ENCODE measurements at places on chromosomes 12 and 14.

DNA sequence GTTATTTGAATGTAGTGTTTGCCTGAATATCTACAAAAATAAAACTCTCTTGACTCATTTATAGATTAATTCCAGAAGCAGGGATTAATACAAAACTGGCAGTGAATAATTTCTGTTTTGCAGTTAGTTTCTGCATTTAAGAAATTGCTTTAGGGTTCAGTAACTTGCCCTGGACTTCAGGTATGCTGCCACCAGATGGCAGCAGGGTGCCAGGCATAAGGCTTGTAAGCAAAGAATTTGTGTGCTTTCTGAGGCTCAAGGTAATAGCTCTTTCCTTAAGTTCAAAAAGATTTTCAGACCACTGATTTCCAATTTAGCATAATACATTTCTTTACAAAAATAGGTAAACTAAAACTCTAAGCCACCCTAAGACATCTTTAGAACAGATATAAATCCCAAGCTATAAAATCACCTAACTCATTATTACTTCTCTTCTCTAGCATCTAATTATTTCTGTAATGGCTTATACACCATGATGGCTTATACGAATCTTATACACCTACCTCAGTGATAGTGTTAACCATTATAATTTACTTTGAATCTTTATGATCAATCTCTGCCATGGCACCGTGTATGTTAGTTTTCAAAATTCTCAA is 398.3 kb downstream of the APAF1 start:
- DNase-seq: peak; percentile 81

GRCh38 chr12:99450036-99450630 is 197.4 kb upstream of the GARIN6 start:
- DNase-seq: no peak

- no peak for DNase-seq
Observed at GRCh38 chr12:49456131-49456679, 82.6 kb upstream of the KCNH3 start.

DNA sequence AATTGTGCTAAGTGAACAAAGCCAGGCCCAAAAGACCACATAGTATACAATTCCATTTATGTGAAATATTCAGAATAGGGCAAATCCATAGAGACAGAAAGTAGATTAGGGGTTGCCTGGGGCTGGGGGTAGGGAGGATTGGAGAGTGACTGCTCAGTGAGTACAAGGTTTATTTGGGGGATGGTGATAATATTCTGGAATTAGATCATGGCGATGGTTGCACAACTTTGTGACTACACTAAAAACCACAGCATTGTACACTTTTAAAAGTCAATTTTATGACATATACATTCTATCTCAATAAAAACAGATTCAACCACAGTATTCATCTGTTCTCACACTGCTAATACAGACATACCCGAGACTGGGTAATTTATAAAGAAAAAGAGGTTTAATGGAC is 68.7 kb upstream of the MAP1LC3B2 start:
- DNase-seq: no peak

GRCh38 chr12:65525491-65526141 is 247.1 kb downstream of the MSRB3 start:
- DNase-seq: no peak

- no peak for DNase-seq
Observed at GRCh38 chr12:47751561-47751960, 7.1 kb downstream of the RAPGEF3 start.

- no peak for DNase-seq
Observed at GRCh38 chr14:68040633-68041369, 221.2 kb downstream of the RAD51B start.

GRCh38 chr12:114003286-114003685 is 37.2 kb upstream of the RBM19 start:
- no peak for DNase-seq

- no peak for DNase-seq
Observed at GRCh38 chr14:87847216-87847755, 145.7 kb downstream of the GALC start.

GRCh38 chr12:89962648-89963047 is 254.0 kb upstream of the ATP2B1 start:
- DNase-seq: no peak

DNA sequence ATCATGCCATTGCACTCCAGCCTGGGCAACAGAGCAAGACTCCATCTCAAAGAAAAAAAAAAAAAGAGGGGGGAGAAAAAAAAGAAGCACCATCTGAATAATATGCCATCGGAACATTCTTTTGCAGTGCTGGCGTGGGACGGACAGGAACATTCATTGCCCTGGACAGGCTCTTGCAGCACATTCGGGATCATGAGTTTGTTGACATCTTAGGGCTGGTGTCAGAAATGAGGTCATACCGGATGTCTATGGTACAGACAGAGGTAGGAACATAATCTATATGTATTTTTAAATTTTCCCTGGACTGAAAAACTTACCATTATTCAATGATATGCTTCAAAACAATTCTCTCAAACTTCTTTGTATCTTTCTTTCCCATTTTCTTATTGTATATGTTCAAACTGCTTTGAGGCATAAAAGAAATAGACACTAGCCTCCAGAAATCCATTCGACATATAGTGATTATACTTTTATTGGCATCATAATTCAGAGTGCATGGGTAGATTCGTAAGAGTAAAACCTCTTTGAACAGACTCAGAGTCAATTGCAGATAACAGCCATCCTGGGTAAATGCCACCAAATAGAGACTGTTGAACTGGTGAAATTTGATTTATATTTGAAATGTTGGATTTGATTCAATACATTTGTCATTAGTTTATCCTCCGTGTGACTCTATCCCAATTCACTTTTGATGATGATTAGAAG is 199.7 kb downstream of the EPS8 start:
- no peak for DNase-seq

DNA sequence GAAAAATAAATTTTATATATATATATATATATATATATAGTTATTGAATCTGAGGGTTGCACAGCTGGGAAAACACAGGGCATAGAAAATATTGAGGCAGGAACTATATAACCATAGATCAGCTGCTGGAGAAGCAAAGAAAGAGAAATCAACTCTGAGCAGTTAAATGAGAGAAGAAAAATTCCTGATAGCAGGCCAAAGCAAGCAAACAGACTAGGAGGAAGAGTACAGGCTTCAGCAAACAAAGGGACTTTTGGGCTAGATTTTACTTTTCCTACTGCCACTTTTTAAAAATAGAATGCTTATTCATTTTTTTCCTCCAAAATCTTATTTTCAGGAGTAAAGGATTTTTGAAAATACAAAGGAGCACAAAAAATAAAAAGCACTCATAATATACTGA is 216.0 kb upstream of the PRKD1 start:
- DNase-seq: no peak

- DNase-seq: peak; percentile 20
Observed at GRCh38 chr14:45253754-45254310, 830 bp upstream of the MIS18BP1 start.

- DNase-seq: no peak
Observed at GRCh38 chr14:59475709-59476108, 8.5 kb downstream of the L3HYPDH start.

DNA sequence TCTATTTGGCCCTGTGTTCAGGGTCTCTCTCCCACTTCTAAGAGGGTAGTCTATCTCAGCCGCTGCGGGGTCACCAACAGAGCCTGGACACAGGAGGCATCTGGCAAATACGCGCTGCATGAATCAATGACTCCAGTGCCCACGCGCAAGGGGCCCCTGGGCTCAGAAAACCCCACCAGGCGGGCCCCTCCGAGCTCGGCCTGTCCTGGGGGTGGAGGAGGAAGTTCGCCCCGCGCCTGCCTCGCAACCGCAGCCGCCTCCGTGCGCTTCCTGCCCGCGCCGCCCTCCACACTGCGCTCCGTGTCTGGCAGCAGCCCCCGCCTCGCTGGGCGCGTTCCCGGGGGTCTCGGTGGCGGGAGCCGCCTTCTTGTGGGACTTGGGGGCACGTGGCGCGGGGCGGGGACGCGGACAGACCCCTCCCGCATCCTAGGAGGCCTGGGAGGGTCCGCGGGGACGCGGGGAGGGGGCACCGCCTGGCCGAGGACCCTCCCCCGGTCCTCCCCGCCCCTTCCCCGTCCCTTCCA is 811 bp upstream of the FBRSL1 start:
- DNase-seq: no peak

DNA sequence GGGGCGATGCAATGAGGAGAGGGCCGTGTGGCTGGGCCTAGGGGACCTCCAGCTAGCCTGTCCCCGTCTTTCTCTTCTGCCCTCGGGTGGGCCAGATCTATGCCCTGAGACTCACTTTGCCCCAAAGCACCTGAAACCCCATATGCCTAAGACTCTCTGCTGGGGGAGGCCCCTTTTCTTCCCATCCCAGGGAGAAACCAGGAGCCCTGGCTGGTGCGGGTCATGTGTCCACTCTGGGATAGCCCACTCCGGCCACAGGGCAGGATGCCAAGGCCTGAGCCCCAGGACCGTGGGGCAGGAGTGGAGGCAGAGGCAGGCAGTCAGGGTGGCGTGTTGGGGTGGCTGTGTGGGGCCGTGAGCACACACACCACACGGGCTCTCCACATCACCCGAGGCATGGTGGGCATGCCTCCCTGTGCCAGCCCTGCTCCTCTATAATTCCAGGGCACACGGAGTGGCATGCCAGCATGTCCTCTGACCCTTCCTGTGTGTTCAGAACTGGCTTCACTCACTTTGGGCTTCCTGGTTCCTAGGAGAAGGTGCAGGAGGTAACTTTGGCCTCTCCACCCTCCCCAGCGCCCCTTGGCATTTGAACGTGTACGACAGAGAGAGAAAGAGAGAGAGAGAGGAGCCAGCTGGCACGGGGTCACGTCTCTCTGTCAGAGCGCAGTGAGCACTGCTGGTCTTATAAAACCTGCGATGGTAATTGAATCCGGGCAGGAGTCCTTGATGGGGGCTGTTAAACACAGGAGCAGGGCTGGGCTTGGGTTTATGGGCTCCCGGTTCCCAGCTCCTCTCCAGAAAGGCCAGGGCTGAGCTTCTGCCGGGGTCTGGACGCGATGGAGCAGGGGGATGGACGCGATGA is 144.2 kb downstream of the KIF26A start:
- peak; percentile 29 for DNase-seq

- no peak for DNase-seq
Observed at GRCh38 chr12:104535369-104535768, 78.6 kb downstream of the CHST11 start.

- DNase-seq: no peak
Observed at GRCh38 chr14:33369972-33370371, 431.3 kb downstream of the NPAS3 start.

GRCh38 chr12:73240110-73240509 is 967.9 kb downstream of the TRHDE start:
- no peak for DNase-seq

DNA sequence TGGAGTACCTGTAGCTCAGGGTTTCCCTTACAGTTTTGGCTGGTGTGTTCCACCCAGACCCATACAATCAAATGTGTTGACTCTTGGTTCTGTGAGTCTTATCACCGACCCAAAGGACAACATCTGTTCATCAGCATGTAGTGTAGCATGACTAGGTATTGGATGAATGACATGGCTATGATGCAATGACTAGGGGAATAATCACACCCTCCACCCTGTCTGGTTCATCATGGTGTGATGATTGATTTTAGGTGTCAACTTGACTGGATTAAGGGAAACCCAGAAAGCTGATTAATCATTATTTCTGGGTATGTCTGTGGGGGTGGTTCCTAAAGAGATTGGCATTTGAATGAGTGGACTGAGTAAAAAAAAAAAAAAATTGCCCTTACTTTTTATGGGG is 311.3 kb downstream of the DPF3 start:
- peak; percentile 6 for DNase-seq

DNA sequence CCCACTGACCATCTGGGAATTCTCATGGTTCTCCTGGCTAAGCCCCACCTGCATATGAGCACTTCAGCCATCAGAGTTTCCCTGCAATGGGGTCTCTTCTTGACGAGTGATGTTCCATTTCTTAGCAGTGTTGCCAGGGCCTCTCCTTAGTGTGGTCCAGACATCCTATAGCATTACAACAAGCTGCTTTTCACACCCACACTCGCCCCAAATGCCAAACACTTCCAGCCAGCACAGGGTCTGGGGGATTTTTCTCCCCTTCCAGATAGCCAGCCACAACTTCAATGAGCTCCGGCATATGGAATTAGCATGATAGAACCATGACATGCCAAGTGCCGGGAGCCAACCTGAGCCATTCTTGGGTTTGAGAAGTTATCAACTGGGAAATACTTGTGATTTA is 267.4 kb downstream of the ZFP36L1 start:
- DNase-seq: no peak

DNA sequence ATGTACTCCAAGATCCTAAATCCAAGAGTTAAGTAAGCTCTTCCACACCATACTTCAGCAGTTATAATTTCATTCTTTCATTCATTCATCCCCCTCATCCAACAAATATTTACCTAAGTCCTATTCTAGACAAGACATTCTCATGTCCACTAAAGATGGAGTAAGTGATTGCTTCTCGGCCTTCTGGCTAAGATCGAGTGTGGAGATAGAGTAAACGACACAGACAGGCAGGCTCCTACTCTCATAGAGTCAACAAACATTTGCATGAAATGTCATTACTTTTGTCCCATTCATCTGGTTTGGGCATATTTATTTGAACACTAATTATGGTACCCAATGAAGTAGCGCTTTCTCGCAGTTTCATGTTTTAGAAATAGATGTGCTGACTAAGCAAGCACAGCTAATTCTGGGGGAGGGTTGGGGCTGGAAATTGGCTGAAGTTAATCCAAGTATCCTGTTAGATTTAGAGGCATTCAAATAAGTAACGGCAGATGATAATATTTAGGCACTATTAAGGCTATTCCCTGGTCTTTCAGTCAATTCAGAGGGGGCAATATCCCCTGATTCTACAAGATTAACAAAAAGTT is 176.5 kb downstream of the CEP128 start:
- DNase-seq: no peak

DNA sequence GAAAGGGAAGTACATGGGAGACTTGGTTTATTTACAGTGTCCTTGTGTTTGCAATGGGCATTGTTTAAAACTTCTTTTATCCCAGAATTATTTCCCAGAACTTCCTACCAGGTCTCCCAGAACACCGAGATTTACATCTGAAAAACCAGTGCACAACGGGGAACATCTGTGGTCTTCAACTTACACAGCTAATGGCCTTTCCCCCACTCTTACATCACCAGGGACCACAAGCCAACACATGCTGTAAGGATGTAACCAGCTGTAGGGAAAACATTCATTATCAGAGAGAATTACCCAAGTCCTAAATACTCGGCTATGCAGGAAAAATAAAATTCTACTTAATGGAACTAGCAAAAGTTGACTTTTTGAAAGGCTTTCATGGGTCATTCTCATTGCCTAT is 267.6 kb downstream of the DUSP6 start:
- DNase-seq: no peak

DNA sequence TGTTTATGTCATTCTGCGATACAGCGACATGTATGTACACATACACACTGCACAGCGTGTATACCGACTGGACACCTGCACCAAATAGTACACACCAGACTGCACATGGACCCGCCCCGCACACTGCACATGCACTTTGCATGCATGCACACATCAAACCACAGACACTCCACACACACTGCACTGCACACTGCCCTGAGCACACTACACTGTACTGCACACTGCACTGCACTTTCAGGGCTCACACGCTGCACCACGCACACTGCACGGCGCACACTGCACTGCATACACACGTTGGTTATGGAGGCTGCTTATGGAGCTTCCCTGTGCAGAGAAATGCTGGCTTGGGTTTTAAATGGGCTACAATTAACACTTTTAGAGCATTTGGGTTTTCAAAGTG is 1.6 kb downstream of the PAPLN start:
- no peak for DNase-seq
